Stimulated activated CD4-positive, alpha-beta T cell treated with anti-CD3 and anti-CD28 coated beads, TNF-alpha, amount 100 ng/mL, for 48 hours (primary cell): ENCODE measurements at places on chromosomes 12 and 14.

DNA sequence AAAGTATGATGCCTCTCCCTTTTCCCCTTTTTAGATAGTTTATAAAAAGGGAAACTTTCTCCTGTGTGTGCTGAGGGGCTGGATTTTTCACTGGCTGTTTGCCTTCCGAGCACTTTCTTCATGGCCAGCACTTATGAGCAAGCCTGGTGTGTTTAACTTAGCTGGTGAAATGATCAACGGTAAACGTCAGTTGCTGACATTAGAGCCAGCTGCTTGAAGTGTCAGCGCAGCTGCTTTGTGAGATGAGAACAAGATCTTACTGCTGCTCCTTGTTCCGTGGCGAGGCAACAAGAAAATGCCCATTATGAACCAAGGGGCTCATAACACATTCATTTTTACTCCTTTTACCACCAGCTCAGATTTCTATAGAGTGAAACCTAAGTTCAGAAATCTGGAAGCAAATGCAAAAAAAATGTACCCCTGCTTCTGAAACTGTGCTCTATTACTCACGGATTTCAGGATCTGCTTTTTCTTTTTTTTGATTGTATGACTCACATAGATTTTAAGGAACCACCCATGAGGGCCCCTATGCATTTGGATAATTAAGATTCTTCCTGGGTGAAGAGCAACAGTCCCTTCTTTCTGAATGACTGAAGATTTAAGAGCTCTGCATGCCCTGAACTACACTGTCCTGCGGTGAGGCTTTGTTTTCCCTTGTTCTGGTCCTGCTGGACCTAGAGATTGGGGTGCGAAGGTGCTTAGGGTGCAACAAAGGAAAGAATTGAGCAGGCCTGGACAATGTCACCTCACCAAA, 74.3 kb upstream of the CPM start:
- no peak for DNase-seq

DNA sequence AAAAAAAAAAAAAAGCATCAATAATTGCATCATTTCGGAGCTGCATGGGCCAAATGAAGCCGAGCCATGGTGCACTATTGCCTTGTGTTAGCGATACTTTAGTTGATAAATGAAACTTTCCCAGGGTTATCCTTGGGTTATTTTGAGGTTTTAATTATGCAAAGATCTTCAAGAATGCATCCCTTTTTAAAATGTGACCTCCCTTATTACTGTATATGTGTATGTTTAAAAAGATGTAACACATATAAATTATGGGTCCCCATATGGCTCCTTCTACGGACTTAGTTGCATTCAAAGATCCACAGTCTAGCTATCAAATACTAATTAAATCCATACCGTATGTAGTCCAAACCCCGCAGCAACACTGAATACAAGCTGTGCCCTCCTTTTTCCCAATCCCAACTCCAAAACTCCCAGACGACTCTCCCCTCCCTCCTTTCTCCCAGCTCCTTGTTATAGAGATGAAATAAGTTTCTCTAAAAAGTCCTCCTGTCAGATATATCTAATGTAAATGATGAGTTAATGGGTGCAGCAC, 129.3 kb upstream of the MAP1LC3B2 start:
- no peak for DNase-seq

DNA sequence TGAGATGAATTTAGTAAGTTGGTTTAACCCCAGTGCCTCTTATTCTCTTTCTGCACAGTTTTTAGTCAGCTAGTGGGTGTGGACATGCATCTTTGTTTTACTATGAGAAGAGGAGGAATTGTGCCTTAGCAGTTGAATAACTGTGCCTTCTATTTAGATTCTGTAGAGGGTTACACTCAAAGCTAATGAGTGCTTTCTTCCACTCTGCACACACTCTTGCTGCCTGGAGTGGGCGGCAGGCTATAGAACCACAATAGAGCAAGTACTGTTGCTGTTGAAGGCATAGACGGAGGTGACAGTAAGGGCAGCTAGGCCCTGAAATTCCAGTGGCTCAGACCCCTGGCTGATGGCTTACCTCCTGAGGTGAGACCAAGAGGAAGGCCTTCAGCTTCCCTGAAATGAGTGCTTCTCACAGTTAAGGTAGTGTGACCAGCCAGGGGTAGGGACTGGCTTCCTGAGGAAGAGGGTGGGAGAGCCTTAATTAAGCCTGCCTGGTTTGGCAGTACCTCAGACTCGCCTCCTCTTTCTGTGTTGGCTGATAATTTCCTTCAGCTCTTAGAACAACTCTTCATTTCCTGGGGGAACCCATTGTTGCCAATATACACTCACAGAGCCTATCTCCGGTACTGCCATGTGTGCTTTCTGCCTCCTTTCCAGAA, 24.7 kb downstream of the SUSD6 start:
- DNase-seq: no peak

DNA sequence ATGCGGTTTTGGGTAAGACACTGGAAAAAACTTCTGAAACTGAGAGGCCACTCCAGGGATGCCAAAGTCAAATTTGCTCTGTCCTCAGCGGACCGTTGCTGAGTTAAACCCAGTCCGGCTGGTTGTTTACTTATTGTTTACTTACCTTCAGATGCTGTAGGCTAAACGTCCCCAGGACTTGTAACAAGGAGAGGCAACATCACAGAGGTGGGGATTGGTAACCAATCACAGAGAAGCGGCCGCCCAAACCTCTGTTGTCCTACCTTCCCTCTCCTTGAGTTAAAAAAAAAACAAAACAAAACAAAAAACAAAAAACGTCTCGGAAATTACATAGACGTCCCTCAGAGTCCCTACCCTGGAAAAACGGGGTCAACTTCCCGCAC, 380 bp downstream of the ANO2 start:
- no peak for DNase-seq

- DNase-seq: no peak
These were observed 196.9 kb downstream of the GRIN2B start for GRCh38 chr12:13784504-13784903.

GRCh38 chr12:67459173-67459572, 189.4 kb upstream of the DYRK2 start:
- no peak for DNase-seq

DNA sequence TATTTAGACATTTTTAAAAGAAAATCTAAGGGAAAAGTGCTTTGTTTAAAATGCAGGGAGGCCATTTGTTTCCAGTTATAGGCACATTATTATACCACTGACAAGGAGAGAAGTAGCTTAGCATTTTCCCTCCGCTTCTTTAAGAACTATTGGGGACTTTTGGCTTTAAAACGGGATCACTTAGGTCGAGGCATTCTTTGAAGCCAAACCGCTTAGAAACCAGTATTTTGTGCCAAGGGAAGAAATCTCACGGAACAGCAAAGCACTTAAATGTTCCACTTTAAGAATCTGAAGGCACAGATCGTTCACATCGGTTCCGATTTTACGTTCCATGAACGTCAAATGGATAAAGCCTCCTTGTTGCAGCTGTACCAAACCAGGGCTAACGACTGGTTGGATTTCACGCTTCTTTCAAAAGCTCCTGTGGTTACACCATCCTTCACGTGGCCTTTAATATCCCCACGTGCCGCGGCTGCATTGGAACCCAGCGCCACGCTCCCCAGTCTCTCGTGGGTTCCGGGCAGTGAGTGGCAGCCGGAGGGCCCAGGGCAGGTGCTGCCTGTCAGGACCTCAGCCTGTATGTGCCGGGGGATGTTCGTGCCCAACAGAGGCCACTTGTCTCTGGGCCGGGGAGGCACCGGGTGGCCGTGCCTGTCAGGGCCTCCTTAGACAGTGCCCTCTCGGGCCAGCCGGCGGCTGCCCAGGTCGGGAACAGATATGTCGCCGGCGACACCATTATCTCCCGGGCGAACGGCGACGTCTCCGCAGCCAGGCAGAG, 195.4 kb downstream of the KIF26A start:
- no peak for DNase-seq

GRCh38 chr12:52805000-52805399, 8.9 kb downstream of the KRT4 start:
- no peak for DNase-seq

- DNase-seq: no peak
These were observed 490.4 kb upstream of the ATP2B1 start for GRCh38 chr12:90199006-90199405.

- no peak for DNase-seq
These were observed 382.3 kb downstream of the KCNH5 start for GRCh38 chr14:62662811-62663455.

DNA sequence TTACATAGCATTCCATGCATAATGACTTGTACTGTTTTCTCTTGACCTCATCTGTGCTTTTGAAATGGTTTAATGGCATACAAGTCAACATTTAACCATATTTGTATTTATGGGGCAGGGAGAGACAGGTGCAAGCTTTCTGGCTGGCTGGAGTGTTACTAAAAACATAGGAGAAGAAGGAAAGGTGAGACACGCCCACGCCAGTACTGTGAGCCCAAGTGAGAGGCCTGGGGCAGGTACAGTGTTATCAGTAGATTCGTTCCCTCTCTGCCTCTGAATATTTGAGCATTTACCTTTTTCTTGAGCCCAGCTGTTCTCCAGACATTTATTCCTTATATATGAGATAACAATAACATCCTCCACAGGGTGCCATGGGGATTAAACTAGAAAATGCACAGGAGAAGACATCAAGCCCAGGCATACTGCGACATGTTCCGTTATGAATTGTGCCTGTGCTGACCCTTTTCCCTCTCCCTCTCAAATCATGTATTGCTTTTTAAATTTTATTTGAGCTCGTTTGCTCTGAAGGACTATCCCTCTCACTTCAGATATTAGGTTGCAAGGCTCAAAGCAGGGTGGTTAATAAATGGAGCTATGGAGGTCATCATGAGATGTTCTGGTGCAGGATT, 34.6 kb upstream of the TUBA1C start:
- no peak for DNase-seq

- no peak for DNase-seq
These were observed 2.5 kb downstream of the AHNAK2 start for GRCh38 chr14:104975481-104976197.

- no peak for DNase-seq
These were observed 606 bp downstream of the PRIMA1 start for GRCh38 chr14:93787465-93788292.

GRCh38 chr14:98633380-98633779, 638.6 kb downstream of the BCL11B start:
- DNase-seq: no peak

DNA sequence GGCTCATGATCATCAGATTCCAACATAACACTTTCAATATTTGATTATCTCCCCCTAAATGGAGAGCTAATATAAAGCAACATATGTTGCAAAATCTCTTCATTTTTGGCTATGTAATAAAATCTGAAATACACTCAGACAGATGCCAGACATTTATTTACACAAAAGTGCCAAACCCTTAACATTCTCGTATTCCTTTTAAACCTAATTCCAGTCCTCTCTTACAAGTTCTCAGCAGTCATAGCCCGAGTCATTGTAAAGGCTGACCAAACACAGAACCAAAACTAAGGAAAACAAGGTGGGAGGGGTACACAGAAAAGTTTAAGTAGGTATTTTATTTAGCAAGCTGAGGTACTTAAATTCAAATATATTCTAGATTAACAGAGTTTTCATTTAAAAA, 81.4 kb downstream of the LRP6 start:
- no peak for DNase-seq

DNA sequence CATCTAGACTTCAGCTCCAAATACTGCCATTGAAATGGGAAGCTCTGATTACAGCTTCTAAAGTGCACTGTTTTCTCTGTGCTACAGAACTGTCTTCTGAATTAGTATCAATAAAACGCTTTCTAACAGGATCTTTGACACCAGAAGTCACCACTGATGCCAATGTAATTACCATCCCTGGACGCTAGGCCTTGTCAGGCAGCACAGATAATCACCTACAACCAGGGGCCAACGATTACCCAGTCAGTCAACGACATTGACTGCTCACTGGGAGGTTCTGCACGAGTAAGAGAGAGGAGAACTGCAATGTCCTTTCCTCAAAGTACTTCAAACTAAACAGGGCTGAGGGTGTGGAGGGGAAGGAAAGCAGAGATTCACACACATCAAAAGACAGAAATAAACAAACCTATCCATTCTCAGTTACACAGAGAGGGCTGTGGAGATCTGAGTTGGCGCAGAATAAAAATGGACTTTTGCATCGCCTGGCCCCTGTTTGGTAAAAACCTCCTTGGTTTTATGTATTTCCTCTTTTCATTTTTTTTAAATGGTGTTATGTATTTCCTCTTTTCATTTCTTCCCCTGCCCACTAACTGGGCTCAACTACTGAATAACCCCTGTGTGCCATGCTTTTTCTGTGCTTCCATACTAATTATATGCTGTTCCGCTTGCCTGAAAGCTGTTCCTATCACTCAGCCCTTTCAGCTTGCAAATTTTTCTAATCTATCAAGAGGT, 492.2 kb downstream of the APAF1 start:
- DNase-seq: no peak

DNA sequence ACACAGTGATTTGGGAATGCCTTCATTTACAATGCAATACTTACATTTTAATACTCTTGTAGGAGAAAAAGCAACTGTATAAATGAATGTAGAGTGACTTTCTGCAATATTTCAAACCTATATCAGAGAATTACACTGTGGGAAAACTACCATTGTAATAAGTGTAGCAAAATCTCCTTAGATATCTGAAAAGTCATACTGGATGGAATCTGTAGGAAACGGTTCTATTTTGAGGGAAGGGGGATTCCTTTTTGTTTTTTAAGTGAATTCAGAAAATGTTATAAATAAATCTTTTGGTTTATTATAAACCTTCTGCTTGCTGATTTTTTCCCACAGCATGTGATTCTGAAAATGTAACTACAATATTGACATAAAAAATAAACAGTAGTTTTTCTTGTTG, 23.0 kb downstream of the ZNF891 start:
- no peak for DNase-seq

DNA sequence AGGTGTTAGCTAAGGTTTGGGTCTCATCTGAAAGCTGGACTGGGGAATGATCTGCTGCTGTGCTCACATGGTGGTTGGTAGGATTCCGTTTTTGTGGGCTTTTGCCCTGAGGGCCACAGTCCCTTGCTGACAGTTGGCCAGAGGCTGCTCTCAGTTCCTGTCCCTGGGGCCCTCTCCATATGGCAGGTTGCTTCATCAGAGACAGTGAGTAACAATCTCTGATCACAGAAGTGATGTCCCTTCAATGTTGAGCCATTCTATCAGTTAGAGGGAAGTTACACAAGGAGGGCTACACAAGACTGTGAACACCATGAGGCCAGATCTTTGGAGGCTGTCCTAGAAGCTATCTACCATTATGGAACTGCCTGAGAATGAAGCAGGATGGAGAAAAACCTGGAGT, 137.2 kb downstream of the AACS start:
- no peak for DNase-seq

GRCh38 chr12:69509904-69510827, 40.0 kb downstream of the FRS2 start:
- DNase-seq: no peak

- no peak for DNase-seq
These were observed 32.4 kb upstream of the CD69 start for GRCh38 chr12:9792961-9793617.

- no peak for DNase-seq
These were observed 80.6 kb upstream of the OVCH1 start for GRCh38 chr12:29578070-29578469.
